Stimulated activated CD8-positive, alpha-beta memory T cell treated with anti-CD3 and anti-CD28 coated beads, Interleukin-7, amount 100 ng/mL, for 1 hour (primary cell): ENCODE measurements at places on chromosomes 4 and X.

- DNase-seq: no peak
These were observed 17.8 kb downstream of the EGF start for GRCh38 chr4:109930464-109930863.

DNA sequence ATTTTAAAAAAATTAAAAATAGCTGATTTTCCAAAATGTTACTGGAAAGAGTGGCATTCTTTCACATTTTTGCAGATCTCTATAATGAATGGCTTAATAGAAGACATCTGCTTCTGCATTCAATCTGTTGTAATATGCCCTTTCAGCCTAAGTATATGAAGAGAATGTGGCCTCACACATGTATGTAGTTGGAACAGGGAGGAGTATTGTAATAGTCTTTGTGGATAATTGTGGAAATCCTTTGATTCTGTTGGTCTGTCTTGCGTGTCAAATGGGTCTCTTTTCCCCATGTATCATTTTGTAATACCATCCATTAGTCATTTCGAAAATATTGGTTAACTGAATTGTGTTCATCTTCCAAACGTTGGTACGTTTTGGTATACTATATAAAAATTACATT lies 11.6 kb downstream of the TXLNG start:
- no peak for DNase-seq

- DNase-seq: no peak
These were observed 24.8 kb downstream of the CPE start for GRCh38 chr4:165403637-165404036.

- no peak for DNase-seq
These were observed 162.1 kb downstream of the EPHA5 start for GRCh38 chr4:65508168-65508567.

GRCh38 chr4:15868111-15868510 lies 70.4 kb downstream of the FGFBP1 start:
- no peak for DNase-seq

GRCh38 chr4:4361883-4362282 lies 25.0 kb upstream of the NSG1 start:
- no peak for DNase-seq

- DNase-seq: no peak
These were observed 40.0 kb downstream of the RIPPLY1 start for GRCh38 chrX:106862972-106863688.

DNA sequence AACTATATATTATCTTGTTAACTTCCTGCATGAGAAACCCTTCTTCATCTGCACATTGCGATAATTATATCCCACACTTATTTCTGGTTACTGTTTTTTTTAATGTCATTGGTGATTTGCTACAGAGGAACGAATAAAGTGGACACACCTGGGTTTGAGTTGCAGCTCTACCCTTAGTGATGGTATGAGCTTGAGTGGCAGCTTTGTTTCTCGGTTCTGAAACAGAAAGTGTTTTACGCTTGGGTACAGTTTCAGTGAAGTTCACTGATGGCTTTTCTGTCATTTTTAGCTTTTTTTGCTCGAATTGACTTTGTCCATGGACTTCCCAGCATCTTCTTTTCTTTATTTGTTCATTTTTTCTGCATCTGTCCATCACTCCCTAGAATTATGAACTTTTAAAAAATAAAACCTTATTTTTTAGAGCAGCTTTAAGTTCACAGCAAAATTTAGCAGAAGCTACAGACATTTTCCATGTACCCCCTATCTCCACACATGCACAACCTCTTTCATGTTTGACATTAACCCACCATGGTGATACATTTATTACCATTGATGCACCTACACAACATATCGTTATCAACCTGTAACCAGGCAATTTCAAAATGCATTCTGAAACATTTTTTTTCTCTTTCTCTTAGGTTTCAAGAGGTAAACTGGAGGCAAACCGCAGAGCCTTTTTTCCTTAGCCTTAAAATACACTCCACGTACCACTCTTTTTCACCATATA lies 1041.6 kb upstream of the PRKX start:
- DNase-seq: no peak

GRCh38 chrX:14084466-14084865 lies 54.8 kb upstream of the GEMIN8 start:
- no peak for DNase-seq

DNA sequence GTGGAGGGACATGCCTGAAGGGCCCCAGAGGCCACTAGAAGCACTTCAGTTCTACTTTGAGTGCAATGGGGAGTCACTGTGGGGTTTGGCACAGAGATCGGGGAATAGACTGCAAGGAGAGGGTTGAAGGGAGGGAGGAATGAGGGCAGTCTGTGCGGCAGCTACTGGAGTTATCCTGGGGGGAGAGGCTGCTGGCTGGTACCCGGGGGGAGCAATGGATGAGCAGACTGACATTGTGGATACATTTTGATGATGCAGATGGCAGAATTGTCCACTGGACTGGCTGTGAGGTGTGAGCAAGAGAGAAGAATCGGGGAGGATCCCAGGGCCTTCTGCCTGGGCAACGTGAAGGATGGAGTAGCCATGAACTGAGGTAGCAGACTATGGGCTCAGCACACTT lies 2.8 kb upstream of the MAMLD1 start:
- no peak for DNase-seq

- no peak for DNase-seq
These were observed 180.9 kb downstream of the DACH2 start for GRCh38 chrX:86329174-86329573.

DNA sequence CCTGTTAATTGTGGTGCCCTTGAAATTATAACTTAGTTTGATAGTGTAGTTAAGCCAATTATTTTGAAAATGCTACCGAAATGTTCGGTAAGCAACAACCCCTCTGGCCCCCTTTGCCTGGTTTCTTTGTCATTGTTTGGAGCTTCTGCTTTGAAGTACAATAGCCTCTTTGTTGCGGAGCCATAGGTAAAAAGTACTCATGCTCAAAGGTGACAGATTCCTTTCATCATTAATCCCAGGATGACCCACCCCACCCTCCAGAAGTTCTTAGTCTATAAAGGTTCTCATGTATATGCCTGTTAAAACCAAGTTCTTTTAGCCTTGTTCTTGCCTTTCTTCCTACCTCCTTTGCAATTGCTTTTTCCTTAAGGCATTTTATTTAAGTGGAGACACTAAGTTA lies 42.4 kb upstream of the SMARCAD1 start:
- DNase-seq: no peak

GRCh38 chrX:135331525-135331924 lies 22.2 kb downstream of the ETDC start:
- DNase-seq: no peak

DNA sequence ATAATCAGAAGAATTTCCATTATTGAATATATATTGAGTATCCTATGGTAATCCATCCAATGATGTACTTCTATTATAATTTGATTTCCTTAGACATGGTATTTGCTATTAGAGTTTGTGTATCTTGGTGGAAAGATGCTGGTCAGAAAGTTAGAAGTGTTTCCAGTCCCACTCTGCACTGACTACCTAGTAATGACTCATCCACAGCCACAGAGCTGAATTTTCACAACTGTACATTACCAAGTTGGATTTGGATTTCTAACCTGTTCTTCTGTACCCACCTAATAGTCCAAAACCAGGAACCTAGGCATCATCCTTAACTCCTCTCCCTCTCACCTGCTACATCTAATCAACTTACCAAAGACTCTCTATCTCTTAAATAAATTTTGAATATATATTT lies 145.4 kb downstream of the REELD1 start:
- DNase-seq: no peak

DNA sequence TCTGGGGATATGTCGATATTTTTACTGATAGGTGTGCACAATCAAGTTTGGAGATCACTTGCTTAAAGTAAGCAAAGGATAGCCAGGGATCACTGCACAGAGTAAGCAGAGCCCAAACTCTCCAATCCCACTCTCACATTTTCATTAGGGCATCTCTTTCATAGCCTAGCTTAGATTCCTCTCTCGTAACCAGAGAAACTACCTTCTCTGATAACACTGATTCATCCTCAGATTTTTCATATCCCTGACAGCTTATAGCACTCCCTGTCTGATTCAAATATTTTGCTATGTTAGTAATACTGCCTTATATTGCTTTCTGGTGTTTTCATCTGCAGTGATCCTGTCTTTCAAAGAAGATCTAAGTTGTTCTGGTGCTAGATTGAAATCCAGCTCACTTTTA lies 123.7 kb downstream of the CBLL2 start:
- DNase-seq: no peak

GRCh38 chr4:98641906-98642668 lies 16.3 kb downstream of the TSPAN5 start:
- no peak for DNase-seq

- no peak for DNase-seq
These were observed 964.8 kb upstream of the SLIT2 start for GRCh38 chr4:19286924-19287323.

DNA sequence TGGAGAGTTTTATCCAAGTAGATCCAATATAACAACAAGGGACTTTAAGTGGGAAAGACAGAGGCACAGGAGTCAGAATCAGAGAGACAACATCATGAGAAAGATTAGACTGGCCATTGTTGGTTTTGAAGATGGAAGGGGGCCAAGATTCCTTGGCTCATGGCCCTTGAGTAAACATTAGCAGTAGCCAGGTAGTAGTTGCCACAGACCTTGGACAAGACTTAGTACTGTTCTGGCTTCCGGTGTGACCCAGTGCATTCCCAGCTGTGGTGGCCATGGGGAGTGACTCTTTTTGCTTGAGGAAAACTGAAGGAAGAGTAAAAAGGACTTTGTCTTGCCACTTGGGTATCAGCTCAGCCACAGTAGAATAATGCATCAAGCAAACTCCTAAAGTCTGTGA lies 462.2 kb upstream of the CPXCR1 start:
- DNase-seq: no peak

DNA sequence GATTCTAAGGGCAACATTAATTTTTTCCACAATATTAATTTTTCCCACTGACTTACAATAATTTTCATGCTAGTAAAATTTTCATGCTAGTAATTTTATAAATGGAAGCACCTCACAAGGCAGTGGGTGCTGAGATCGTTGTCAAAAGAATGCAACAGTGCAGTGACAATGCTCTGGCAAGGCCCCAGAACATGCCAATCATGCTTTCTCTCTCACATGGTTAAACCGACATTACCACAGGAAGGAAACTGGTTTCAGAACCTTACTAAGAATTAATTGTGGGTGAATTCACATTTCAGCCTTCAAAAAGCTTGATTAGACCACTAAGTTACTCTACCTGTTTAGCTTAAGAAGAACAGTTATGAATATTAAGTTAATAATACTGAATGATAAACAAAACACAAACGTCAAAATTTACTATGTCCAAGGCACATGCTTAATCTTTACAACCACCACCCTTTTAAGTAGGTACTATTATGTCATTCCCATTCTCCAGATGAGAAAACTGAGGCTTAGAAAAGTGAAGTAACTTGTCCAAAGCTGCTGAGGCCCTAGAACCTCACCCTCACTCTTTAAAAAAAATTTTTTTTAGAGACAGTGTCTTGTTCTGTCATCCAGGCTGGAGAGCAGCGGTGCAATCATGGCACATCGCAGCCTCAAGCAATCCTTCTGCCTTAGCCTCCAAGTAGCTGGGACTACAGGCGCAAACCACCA lies 10.0 kb upstream of the OPHN1 start:
- no peak for DNase-seq
